ENCODE measurements at places on chromosomes 16 and 17.

DNA sequence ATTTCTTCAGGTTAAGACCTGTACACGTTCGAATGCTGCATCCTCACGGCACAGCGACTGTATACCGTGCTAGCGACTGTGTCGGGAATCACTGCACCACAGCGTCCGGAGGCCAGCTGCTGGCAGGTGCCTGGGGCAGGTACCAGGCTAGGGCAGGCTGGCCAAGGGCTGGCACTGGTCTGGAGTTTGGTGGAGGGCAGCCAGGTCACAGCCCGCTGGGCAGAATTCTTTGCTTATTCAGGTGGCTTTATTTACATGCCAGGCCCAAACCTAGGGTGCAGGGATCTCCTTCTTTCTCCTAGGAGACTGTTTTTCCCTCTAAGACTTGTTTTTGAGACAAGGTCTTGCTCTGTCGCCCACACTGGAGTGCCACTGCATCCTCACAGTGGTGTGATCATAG is 37.9 kb downstream of the COTL1 start:
- no peak for DNase-seq

DNA sequence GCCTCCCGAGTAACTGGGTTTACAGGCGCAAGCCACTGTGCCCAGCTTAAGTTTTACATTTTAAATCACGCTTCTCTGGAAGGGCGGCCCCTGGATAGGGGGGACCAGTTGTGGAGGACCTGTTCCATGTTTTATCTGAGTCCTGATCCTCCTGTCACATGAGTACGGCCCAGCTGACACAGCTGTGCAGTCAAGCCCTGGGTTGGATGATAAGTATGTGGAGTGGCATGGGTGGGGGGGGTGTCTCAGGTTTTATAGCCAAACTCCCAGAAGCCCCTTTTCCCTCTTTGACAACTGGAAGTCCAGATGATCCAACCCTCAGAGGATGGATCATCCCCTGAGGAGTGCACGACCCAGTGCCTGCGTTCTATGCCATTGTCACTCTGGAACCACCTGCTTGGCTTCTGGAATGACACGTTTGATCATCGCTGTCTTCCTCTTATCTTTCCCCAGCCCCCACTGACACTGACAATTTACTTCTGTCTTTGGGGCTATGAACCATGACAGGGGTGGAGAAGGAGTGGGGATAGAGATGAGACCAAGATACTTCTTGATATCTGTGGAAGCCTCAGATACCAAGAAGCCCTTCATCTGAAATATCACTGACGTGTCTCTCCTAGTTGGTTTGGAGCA is 191.2 kb downstream of the MSI2 start:
- no peak for DNase-seq

DNA sequence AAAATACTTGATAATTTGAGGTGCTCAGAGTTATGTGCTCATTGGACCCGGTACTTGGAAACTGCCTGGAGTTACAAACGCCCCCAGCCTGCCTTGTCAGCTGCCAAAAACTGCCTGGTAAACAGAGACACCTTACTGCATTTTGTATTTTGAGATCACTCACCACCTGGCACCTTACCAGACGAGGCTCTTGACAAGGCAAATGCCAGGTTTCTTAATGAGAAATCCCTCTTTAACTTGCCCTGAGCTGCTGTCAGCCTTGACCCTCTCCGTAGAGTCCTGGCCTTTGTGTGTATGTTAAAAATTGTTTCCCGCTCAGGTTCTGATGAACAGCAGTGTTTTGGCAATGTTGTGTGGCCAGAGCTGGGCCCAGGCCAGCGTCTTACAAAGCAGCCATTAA is 28.8 kb downstream of the SYT17 start:
- no peak for DNase-seq

DNA sequence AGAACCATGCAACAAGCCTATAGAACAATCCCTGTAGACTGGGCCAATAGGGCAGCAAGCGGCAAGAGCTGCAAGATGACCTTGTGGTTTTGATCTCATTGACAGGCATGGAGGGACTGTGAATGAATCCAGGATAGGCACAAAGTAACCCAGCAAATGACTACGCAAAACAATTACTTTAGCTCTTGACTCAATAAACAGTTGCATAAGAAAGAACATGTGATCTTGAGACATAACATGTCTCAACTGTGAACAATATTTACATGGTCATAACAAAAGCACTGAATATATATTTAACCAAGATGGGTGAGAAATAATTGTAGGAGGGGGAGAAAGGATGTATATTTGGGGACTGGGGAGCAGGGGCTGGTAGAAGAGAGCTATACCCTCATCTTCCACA is 313.7 kb upstream of the CDH5 start:
- DNase-seq = no peak

DNA sequence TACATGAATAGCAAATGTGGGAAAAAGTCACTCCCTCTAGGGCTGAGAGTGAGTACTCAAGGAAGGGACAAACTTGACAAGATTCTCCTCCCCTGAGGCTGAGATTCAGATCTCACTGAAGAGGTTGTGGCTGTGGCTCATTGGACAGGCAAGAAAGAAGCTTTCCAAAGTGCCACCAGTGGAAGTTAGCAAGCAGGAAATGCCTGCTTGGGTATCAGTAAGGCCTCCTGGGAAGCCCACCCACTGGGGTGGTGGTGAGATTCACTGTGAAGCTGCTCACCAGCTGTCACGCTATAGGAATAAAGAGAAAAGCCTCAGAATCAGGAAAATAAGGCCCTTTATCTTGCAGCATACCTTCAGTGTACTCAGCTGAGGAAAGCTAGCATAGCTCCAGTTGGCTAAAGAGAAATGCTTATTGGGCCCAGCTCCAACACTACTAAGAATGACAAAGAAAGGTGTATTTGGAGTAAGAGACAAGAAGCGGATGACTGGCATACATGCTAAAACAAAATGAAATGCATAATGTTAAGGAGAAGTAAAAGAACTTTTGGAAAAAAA is 274.4 kb upstream of the TOM1L1 start:
- DNase-seq = no peak

DNA sequence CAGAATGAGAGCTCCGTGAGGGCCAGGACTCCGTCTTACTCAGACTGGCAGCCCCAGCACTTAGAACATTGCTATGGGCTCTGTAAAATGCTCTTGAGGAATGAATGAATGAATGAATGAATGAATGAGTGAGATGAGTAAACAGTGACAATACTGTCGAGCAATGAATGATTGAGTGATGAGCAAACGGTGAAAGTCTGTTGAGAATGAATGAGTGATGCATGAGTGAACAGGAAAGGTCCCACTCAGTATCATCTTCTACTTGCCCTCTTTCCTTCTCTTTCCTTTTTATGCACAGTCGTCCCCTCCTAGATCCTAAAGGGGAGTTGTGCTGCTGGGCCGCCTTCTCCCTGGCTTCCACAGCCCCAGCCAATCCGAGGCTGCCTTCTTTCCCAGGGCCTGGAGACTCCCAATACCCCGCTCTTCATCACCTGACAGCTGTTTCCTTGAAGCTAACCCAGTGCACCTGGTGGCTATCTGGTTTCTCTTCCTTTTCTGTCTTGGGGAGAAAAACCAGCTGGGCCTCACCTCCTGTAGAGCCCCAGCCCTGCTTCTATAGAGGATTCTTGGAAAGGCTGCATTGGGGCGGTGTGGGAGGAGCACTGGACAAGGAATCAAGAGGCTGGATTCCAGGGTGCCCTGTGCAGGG is 32.7 kb upstream of the CACNG1 start:
- DNase-seq = no peak

GRCh38 chr17:65560628-65561451 is 608 bp downstream of the AXIN2 start:
- DNase-seq = peak; percentile 75

DNA sequence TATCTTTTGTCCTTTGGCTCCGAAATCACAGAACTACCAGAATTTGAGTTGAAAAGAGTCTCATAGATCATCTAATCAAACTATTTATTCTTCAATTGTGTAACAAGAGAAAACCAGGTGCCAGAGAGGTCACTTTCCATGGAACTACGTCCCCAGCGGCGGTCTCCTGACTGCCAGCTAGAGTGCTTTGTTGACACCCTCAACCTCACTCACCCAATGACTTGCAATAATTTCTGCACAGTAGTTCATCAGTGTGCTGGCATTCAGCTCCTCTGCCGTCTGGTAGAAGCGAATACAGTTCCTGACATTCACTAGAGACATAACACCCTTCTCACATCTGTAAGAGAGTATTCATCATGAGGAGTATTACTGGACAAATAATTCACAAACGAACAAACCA is 54.2 kb downstream of the ANKFY1 start:
- DNase-seq = no peak

GRCh38 chr16:11076259-11077018 is 132.1 kb downstream of the CLEC16A start:
- DNase-seq = no peak

DNA sequence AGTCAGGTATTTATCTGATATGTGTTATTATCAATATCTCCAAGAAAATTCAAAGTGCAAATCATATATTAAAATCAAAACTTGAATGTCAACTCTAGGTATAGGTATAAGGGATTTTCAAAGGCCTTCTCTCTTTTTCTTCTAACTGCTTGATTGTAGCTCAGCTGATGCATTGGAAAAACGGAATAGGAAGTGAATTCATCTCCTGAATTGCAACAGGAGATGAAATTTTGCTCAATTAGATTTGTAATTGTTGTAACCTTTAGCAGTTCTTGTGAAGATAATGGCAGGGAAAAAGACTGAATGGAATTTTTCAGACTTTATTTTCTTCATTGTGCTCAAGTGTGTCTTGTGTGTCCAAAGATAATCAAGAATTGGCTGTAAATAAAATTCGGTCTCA is 190.2 kb upstream of the KCNJ16 start:
- DNase-seq = no peak

DNA sequence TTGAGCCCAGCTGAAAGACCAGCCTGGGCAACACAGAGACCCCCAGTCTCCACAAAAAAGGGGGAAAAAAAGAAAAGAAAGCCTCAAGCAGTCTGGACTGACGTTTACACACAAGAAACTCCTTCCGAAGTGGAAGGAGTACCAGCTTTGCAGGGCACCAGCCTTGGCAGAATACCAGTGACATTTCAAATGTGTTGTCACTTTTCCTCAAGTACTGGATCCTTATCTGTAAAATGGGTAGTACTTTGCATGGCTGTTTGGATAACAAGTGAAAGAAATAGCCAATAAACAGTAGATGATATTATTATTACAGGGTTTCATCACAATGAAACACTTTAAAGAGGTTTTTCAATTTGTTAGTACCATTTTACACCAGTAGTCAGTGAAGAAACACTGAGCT is 14.2 kb downstream of the YWHAE start:
- no peak for DNase-seq

- DNase-seq = no peak
Observed at GRCh38 chr16:84975522-84975921, 35.8 kb downstream of the ZDHHC7 start.

DNA sequence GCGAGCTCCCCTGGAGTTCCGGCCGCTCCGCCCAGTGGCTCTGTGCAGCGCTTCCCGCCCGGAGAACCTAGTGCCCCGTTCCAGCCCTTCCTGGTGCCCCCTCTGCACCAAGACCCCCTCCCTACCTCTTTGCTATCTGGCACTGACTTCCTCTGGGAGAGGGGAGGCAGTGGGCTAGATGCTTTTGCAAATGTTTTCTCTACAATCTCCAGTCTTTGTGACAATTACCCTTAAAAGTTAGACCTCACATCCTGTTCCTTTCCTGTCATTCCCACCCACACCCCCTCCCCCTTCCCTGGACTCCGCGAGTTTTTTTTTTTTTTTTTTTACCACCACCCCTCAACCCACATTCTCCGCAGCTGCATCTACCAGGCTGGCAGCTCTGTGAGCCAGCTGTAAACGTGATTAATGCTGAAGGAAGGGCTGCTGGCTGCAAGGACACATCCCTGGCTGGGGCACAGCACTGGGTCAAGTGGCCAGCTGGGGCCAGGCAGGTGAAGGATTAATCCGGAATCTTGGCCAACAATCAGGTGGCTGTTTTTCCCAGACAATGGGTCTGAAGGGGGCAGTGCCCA is 101.5 kb downstream of the MGAT5B start:
- no peak for DNase-seq

DNA sequence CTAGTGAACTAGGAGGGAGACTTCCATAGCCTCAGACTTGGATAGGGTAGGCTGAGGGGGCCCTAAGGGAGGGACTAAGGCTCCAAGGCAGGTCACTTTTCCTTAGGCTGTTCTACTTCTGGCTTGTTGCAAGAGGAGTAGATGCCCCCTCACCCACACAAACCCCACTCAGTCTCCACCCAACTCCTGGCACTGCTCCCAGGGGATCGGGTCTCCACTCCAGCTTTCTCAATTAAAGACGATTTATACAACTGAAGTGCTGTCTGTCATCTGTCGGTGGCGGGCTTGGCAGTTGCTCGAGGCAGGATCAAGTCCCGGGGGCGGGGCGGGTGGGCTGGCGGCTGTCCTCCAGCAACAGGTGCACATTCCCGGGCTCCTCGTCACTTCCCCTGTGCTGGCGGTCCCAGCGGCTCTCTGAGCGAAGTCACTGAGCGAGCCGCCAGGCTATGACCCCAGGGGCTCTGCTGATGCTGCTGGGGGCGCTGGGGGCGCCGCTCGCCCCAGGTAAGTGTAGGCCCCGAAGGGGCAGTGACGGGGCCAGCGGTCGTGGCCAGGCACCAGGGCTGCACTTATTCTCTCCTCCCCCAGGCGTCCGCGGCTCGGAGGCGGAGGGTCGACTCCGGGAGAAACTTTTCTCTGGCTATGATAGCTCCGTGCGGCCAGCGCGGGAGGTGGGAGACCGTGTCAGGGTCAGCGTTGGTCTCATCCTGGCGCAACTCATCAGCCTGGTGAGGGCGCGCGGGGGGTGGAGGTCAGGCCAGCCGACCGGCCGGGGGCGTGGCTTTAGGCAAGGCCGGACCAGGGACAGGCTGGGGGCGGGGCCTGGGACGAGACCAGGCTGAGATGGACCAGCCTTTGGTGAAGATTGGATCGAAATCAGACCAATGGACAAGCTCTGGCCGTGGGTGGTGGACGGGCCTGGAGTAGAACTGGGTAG is at the start of gene CHRNB1:
TSS of gene CHRNB1 (plus strand) at position 380 of the 937 bp plus-strand sequence. CDS start at position 447, 67 bp downstream.
- no peak for DNase-seq

- DNase-seq = no peak
Observed at GRCh38 chr16:68005786-68006286, 6.6 kb upstream of the DPEP2 start.

- DNase-seq = no peak
Observed at GRCh38 chr17:67479148-67479547, 102.1 kb downstream of the PITPNC1 start.

DNA sequence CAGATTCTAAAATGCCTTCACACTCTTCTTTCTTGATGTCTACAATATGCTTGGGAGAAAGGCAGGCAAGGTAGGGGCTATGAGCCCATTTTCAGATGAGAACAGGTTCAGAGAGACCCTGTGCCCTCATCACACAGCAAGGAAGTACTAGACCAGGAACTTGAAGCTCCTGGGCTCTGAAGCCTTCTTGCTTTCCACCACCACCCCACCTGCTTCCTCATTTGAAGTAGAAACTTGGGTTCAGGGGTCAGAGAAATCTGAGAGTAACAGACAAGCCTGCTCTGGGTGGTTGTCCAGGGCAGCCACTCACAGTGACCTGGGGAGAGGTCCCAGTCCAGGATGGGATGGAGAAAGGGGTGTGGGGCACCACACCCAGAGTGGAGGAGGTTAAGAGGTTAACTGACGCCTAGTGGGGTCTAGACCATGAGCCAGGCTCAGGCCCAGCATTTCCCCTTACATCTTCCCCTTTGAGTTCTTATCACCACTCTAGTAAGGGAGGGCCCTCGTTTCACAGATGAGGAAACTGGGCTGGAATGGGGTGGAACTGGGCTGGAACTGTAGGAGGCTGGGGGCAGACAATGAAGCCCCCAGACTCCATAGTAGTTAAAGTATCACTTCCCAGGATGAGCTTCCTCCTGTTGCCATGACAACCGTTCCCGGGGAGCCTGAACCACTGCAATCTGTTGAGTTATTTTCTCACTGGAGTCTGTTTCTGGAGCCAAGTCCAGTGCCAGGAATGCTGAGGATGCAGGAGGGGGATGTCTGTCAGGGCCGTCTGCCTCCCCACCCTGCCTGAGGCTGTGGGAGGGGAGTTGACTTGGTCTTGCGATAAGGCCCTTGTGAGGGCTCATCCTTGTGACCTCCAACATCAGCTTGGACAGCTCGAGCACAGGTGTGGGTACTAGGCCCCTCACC is 16.2 kb upstream of the PHF12 start:
- DNase-seq = no peak

All from urinary bladder (tissue), 4 donors.